Muscle of leg (tissue), 16 donors: ENCODE measurements at places on chromosomes 6 and 20. TPM values are rescaled to one million over a fixed set of nuclear protein-coding genes. Genes with fewer than 3 reads are reported as not detected.

TRAPPC3L gene
- total RNA-seq, result 0.09 TPM

SEL1L2 gene
- total RNA-seq, result not detected

SLC32A1 gene
- total RNA-seq, result not detected

EFCAB8 gene
- total RNA-seq, result 0.22 TPM

DNA sequence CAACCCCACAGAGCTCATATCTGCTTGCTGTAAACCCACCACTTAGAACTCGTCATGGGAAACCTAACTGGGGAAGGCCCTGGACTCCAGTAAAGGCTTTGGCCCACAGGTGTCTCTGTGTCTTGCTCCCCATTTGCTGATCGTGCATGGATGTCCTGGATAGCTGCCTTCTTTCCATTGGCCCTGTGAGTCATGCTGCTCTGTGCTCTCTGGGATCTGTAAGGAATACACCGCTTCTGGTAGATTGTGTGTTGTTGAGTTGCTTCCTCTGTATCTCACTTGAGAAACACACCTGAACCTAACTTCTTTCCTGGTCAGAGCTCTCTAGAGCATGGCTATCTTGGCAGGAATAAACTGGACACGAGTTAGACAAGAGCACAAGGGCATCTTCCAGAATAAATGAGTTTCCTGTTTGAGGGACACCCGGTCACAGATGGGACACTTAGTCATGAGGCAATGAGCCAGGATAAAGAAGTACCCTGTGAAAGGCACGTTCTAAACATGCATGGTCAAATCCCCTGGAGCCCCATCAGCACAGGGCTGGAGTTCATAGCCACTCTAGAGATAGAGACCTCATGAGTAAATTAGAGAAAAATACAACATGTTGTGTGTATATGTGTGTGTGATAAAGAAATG is 99.6 kb upstream of the TMEM170B start:
- H3K27me3 ChIP-seq, result no peaks in the 10 kb centered on the region
- no peak overlapping the region for H3K4me3 ChIP-seq
- no peaks in the 10 kb centered on the region for H3K36me3 ChIP-seq
- peak overlapping the region; percentile 79 for H3K27ac ChIP-seq
- no peaks in the 10 kb centered on the region for H3K4me1 ChIP-seq

DNA sequence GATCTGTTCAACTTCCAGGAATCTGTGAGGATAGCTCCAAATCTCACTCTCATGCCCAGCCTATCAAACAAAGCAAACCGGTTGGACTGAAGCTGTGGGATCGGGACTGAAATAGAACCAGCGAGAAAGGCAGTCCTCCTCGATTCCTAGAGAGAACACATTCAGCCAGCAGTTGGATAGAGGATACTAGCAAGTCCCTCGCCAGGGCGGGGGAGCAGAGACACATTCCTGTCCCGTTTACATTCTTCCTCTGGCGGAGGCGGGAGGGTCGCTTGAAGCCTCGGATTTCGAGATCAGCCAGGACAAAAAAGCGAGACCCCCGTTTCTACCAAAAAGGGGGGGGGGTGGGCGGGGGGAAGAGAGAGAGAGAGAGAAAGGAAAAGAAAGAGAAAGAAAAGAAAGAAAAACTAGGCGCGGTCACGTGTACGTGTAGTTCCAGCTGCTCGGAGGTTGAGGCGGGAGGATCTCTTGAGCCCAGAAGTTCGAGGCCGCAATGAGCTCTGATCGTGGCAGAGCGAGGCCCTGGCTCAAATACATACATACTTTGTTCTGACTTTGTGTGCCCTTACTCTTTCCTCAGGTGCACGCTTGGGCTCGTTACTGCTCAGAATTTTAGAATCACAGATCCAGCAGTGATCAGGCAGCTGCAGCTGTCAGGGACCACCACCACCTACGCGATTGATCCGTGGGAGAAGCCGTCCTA is 19.5 kb downstream of the ZNF311 start:
- H3K36me3 ChIP-seq, result no peaks in the 10 kb centered on the region
- DNase-seq, result peak; percentile 99
- H3K4me3 ChIP-seq, result peak overlapping the region; percentile 39
- peaks cover 17% of the 10 kb centered on the region for H3K4me1 ChIP-seq

- H3K27me3 ChIP-seq, result no peaks in the 10 kb centered on the region
- DNase-seq, result peak; percentile 49
- H3K36me3 ChIP-seq, result no peaks in the 10 kb centered on the region
- no peak overlapping the region for H3K4me3 ChIP-seq
- peaks cover 6% of the 10 kb centered on the region for H3K4me1 ChIP-seq
- H3K27ac ChIP-seq, result peak overlapping the region; percentile 65
These were observed 138.1 kb downstream of the FNDC1 start for GRCh38 chr6:159307246-159307790.

GRCh38 chr20:38812182-38812581 is 6.7 kb downstream of the PPP1R16B start:
- no peaks in the 10 kb centered on the region for H3K4me1 ChIP-seq
- H3K27me3 ChIP-seq, result peaks cover 26% of the 10 kb centered on the region
- DNase-seq, result no peak
- no peak overlapping the region for H3K4me3 ChIP-seq
- no peaks in the 10 kb centered on the region for H3K36me3 ChIP-seq

DNA sequence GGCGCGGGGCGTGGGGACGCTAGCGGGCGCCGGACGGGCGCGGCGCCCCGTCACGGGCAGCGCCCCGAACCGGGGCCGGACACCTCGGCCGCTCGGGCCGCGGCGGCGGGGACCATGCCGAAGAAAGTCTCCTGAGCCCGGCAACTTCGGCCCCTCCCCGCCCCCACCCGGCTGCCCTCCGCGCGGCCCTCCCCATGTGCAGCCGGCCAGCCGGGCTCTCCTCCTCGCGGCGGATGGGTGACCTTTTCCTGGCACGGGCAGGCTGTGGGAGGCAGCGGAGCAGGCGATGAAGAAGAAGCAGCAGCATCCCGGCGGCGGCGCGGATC is 278 bp downstream of the UST start:
- no peak for DNase-seq
- H3K4me3 ChIP-seq, result peak overlapping the region; percentile 80
- peaks cover 29% of the 10 kb centered on the region for H3K4me1 ChIP-seq
- peak overlapping the region; percentile 84 for H3K27ac ChIP-seq

DNA sequence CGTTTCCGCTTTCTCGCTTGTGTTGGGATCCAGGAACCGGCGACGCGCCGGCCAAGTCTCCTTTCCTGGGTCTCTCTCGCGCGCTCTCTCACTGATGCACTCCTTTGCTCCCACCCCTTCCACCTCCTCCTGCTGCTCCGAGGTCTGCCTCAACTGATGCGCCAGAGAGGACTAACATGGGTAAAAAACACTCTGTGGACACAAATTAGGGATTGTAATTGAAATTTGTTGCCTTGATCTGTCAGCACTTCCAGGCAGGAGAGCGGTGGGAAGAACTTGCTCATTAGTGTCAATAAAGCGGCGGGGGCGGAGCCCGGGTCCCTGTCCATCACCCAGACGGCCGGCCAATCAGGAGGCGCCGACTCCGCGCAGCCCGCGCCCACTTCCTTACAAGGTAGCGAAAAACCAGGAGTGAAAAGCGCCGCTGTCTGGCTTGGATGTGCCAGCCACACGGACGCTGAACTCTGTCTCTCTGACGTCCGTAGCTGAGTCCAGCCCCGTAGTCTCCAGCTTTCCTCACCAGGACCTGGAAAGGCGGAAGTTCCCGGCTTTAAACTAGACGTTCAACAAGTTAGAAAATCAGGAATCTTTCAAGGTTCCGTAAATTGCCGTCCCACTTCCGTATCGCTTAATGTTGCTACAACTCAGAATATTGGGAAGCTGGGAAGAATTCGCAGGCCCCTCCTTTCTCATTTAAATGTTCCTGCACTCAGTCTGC is at the start of gene TBX18:
TBX18 (minus strand) TSS at position 267 of the 718 bp plus-strand sequence. CDS start 417 bp downstream, outside the sequence.
- peak within 1 kb of the TSS; percentile 95 for H3K27ac ChIP-seq
- H3K36me3 ChIP-seq, result no peaks in the 10 kb centered on the region
- H3K27me3 ChIP-seq, result peaks cover 73% of the 10 kb centered on the region
- H3K4me1 ChIP-seq, result peaks cover 18% of the 10 kb centered on the region

DNA sequence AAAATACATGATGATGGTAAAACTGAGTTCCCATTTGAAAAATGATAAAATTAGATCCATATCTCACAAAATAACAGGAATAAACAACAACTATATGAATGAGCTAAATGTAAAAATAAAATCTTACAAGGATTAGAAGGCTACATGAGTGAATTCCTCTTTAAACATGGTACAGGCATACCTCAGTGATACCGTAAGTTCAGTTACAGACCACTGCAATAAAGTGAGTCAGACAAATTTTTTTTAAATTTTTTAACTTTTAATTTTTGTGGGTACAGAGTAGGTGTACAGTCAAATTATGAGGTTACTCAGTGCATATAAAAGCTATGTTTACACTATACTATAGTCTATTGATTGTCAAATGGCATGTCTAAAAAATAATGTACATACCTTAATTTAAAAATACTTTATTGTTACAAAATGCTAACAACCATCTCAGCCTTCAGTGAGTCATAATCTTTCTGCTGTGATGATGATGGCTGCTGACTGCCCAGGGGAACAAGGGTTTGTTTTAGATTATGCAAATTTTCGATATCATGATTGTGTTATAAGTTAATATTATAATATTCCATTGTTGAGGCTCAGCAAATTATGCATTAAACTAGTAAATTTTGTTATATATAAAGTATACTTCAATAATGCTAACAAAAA is 222.8 kb upstream of the RUNX2 start:
- H3K27ac ChIP-seq, result no peak overlapping the region
- H3K4me1 ChIP-seq, result no peaks in the 10 kb centered on the region
- DNase-seq, result no peak
- no peak overlapping the region for H3K4me3 ChIP-seq

DNA sequence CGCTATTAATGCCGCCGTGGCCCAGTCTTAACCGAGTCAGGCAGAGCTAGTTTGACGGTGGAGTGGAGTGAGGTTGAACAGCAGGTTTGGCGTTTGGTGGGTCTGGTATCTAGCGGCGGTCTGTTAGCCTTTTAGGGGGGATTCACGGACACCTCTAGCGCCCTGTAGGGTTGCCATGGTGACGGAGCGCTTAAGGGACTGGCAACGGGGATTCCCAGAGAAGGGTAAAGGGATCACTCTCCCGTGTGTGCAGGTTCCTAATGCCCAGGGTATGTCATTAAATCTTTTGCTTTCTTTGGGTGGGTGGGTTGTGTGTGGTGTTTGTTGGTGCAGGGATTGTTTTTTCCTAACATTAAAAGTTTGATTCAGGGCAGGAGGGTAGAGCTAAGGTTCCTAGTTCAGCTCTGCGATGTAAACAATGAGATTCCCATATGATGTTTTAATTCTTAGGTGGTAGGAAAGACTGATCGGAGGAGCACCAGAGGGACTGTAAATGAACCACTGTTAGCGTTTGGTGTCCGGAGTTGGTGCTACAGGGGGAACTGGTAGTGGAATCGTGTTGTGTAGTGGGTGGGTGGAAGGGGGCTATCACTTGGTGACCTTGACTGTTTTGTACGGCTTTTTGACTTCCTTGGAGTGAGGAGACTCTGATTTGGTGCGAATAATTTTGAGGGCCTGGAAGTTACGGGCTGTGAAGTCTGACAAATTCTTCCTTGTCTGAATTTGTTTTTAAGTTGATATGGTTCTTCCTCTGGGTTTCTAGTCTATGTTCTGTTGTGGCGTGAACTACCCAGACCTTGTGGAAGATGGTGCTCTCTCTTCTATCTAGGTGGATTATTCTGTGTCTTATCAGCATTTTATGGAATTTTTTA is 5.0 kb downstream of the BRD2 start:
- H3K4me1 ChIP-seq, result peaks cover 14% of the 10 kb centered on the region
- no peaks in the 10 kb centered on the region for H3K27me3 ChIP-seq
- peak overlapping the region; percentile 98 for H3K4me3 ChIP-seq
- peak overlapping the region; percentile 87 for H3K27ac ChIP-seq

GRCh38 chr20:23881371-23881770 is 1.8 kb upstream of the CST5 start:
- H3K27ac ChIP-seq, result no peak overlapping the region
- H3K36me3 ChIP-seq, result no peaks in the 10 kb centered on the region
- no peak overlapping the region for H3K4me3 ChIP-seq
- H3K27me3 ChIP-seq, result no peaks in the 10 kb centered on the region
- H3K4me1 ChIP-seq, result no peaks in the 10 kb centered on the region

DNA sequence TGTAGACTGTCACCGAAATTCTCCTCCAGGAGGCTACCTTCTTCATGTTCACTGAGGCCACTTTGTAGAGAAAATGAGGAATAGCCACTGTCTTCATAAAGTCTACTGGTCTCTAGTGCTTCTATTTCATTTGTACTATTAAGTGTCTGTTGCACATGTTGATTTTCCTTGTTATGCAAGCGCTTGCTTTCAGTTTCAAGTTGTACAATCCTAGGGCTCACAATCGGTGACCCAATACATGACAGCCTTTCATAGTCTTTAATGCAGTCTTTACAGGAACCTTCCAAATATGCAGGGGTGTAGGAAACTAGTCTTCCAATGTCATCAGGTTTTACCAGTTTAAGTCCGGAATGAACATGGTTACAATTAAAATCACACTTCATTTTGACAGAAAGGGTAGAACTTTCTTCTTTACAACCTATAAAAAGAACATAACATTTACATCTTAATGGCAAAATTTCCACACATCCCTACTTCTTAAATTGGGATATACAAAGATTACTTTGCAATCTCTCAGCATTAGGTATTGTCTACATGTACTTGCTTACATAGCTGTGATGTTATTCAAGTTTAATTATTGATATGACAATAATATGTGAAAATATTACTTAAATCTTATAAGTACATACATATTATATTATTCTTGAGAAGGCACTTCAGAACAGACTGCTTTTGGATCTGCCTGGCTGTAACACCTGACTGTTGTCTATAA is 7.5 kb downstream of the FBXO5 start:
- no peak overlapping the region for H3K4me3 ChIP-seq
- H3K36me3 ChIP-seq, result peaks cover 30% of the 10 kb centered on the region
- no peaks in the 10 kb centered on the region for H3K4me1 ChIP-seq

GRCh38 chr6:2854396-2854982 is 12.8 kb upstream of the SERPINB1 start:
- H3K4me1 ChIP-seq, result peaks cover 46% of the 10 kb centered on the region
- H3K4me3 ChIP-seq, result peak overlapping the region; percentile 46
- peak; percentile 66 for DNase-seq

- no peaks in the 10 kb centered on the region for H3K27me3 ChIP-seq
- no peaks in the 10 kb centered on the region for H3K36me3 ChIP-seq
- H3K4me1 ChIP-seq, result peaks cover 8% of the 10 kb centered on the region
- no peak for DNase-seq
- H3K27ac ChIP-seq, result no peak overlapping the region
These were observed 18.9 kb downstream of the BCAS4 start for GRCh38 chr20:50813801-50814200.

DNA sequence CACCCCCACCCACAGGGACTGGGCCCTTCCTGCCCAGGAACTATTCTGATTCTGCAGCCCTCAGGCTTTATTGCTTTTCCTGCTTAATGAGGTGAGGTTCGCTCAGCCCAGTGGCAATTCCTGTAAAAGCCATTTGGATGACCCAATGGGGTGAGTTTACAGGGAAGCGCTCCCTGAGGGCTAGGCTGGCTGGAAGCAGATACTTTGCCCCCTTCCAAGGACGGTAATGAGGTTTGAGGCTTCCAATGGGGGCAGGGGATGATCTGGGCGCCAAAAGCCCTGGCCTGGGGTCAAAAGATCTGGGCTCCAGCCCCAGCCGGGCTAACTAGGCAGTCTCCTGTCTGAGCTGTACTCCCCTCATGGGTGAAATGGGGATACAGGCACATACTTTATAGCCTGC is 41.8 kb downstream of the RIPOR3 start:
- H3K4me3 ChIP-seq, result no peak overlapping the region
- H3K4me1 ChIP-seq, result peaks cover 5% of the 10 kb centered on the region
- DNase-seq, result peak; percentile 58
- H3K27me3 ChIP-seq, result no peaks in the 10 kb centered on the region
- no peaks in the 10 kb centered on the region for H3K36me3 ChIP-seq
- no peak overlapping the region for H3K27ac ChIP-seq
